ENCODE measurements at places on chromosomes 2 and 18.

DNA sequence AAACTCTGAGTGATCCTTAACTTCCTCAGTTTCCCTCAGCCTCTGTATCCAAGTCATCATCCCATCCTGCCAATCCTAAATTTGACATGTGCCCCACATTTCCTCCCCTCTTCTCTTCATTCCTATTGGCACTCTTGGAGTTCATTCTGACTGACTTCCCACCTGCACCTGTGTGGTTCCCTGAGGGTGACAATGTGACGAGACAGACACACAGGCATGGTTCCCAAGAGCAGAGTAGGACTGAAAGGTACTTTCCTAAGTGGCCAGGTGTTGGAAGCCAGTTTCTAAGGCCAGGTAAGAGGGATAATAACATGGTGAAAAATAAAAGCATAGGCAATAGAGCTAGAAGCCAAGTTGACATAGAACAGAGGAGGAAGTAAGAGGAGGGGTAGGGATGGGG lies 24.2 kb upstream of the REG3G start:
- H3K27ac ChIP-seq: no peak overlapping the region
- no peaks in the 10 kb centered on the region for H3K36me3 ChIP-seq
- no peak overlapping the region for H3K4me3 ChIP-seq
- no peaks in the 10 kb centered on the region for H3K27me3 ChIP-seq
- no peak for DNase-seq

- no peak overlapping the region for H3K27ac ChIP-seq
- no peak overlapping the region for H3K4me3 ChIP-seq
- H3K4me1 ChIP-seq: peaks cover 29% of the 10 kb centered on the region
- no peaks in the 10 kb centered on the region for H3K36me3 ChIP-seq
- DNase-seq: no peak
- H3K27me3 ChIP-seq: no peaks in the 10 kb centered on the region
Measured at GRCh38 chr2:172965433-172966212, 110.0 kb upstream of the MAP3K20 start.

DNA sequence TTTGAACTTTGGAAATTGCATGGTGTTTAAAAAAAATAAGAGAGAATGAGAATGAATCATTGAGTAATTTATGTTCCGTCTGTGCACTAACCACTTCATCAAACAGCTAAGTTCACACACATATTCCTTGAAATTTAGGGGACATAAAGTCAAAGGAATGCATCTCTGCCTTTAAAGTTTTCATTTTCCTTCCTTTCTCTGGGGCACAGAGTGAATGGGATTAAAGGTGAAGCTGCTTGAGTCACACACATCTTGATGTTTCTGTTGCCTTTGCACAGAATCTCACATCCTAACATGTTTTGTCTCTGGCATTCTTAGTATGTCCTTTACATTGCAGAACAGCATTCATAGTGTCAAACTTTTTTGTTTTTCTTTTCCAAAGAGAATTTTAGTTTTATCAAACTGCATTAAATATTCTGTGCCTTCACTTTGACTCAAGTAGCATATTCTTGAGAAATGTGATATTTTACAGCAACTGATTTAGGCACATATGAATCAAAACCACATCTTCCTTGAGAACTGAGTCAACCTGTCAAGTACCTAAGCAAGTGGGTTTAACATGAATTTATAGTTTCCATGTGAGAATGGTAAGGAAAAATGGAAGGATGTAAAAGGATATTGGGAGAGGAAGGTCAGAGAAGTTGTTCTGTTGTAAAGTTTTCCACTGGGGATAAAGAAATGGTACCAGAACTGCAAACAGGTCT lies 169.1 kb upstream of the THUMPD2 start:
- H3K27ac ChIP-seq: no peak overlapping the region
- H3K4me3 ChIP-seq: no peak overlapping the region
- H3K27me3 ChIP-seq: no peaks in the 10 kb centered on the region
- H3K36me3 ChIP-seq: no peaks in the 10 kb centered on the region
- DNase-seq: no peak

GRCh38 chr2:178530625-178531142 lies 50.4 kb downstream of the PLEKHA3 start:
- no peaks in the 10 kb centered on the region for H3K4me1 ChIP-seq
- no peak overlapping the region for H3K27ac ChIP-seq
- peaks cover 24% of the 10 kb centered on the region for H3K36me3 ChIP-seq

All from vagina (tissue), 2 donors.